ENCODE measurements at places on chromosomes 6 and 20.

DNA sequence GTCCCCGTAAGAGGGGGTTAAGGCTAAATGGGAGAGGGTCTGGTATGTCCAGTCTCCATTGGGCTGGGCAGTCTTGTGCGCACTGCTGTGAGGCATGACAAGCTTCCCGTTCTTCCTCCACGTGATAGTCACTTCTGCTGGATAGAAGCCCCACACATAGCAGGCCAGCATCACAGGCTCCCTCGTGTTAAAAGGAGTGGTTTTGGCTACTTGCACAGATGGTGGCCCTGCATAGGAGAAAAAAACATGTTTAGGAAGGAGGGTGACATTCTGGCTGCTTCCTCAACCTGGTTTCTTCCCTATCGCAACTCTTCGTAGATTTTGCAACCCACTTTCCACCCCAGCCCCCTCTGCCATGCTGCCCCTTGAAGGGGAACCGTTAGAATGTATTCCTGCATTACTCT is 3.6 kb downstream of the HLA-DMB start:
- no peak for DNase-seq

- DNase-seq, result peak; percentile 65
Observed at GRCh38 chr6:5786969-5787720, 219.6 kb downstream of the NRN1 start.

DNA sequence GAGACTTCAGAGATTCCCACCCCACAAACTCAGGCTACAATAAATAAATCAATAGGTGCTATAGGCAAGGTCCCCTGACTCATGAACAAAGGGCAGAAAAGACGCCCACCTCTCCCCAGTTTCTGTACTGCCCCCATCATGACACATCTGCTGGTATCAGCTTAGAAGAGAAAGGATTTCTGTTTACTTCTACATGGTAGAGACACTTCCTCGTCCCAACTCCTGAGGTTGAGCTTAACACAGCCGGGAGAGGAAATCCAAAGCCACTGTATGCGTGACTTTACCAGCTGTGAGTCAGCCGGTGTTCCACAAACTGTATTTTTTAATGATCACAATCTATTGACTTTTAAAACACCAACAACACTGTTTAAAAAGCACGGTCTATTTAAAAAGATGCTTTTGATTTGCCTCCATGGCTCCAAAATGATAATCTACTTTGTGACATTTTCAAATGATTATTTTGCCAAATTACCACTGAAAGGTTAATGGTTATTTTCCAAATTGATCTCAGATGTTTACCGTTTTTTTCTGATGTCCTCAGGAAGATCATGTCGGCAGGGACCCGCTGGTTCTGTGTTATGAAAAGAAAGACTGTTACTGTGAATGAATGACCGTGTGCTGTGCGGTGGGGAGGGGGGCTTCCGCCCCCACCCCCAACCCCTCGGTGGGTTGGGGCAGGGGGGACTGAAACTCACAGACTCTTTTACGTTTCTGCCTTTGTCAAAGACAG is 72.5 kb downstream of the ATP9A start:
- DNase-seq, result no peak

DNA sequence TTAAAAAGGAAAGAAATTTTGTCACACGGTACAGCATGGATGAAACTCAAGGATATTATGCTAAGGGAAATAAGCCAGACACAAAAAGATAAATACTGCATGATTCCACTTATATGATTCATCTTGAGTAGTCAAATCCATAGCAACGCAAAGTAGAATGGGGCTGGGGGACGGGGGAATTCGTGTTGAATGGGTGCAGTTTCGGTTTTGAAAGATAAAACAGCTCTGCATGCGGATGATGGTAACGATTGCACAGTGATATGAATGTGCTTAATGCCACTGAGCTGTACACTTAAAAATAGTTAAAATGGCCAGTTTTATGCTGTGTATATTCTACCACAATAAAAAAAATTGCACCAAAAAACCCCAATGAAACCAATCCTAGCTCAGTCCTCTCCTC is 52.9 kb upstream of the SIRPA start:
- DNase-seq, result no peak

DNA sequence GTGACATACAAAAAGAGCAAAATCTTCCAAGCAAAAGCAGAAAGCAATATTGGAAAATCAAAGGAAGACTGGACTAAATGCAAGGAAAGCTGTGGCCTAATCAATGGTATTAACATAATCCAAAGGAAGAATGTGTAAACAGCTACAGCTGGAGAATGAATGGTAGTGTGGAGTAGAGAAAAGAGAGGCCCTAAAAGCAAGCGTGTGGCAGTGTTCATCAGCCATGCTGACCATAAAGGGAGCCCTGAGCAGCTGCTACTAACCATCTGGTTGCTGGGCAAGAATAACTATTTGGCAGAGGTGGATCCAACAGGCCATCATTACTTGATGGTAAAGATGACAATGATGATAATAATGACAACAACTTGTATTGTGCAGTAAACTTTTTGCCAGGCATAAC is 148.5 kb upstream of the BEND6 start:
- DNase-seq, result no peak

DNA sequence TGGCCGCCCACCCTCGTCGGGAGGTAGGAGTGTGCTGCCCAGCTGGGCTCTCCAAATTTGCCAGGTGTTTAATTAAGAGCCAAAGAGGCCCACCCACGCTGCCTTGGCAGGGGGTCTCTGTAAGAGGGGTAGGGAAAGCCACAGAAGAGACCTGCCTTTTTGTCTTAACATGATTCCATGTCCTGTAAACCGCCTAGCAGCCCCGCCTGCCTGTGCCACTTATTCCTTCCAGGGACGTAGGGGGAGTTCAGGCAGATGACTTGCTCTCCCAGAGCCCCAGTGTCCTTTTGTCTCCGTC is 2.1 kb downstream of the FAM210B start:
- no peak for DNase-seq

DNA sequence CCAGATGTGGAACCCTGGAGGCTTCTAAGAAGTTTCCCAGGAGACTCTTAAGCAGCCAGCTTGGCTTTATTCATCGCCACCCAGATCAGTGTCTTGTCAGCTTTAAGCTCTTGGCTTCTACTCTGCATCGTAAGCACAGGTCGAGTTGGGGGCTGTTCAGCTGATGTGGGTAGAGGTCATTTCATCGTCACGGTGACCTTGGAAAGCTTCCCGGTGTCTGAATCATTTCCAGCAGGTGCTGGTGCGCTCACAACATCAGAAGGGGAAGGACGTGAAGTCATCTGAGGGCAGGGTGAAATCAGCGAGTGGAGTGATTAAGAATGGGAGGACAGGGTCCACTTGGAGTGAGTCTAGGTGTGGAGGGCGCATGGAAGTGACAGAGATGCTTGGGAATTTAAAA is 112.6 kb downstream of the SASH1 start:
- no peak for DNase-seq

DNA sequence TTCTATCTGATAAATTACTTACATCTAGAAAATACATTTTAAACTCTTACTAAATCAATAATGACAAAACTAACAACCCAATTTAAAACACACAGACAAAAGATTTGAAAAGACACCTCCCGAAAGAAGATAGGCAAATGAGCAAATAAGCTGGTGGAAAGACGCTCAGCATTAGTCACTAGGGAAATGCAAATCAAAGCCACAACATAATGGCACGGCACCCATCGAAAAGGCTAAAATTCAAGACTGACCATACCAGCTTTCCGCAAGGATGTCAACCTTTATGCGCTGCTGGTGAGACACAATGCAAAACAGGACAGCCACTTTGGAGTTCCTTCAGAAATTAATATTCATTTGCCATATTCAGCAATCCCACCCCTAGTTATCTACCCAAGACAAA is 25.9 kb downstream of the TAF4 start:
- DNase-seq, result peak; percentile 93

- DNase-seq, result no peak
Observed at GRCh38 chr20:29325304-29325640, 1932.2 kb upstream of the DEFB115 start.

GRCh38 chr6:31308845-31309175 is 36.9 kb upstream of the HLA-C start:
- DNase-seq, result no peak

GRCh38 chr20:25054096-25054820 is 3.7 kb downstream of the ACSS1 start:
- no peak for DNase-seq

DNA sequence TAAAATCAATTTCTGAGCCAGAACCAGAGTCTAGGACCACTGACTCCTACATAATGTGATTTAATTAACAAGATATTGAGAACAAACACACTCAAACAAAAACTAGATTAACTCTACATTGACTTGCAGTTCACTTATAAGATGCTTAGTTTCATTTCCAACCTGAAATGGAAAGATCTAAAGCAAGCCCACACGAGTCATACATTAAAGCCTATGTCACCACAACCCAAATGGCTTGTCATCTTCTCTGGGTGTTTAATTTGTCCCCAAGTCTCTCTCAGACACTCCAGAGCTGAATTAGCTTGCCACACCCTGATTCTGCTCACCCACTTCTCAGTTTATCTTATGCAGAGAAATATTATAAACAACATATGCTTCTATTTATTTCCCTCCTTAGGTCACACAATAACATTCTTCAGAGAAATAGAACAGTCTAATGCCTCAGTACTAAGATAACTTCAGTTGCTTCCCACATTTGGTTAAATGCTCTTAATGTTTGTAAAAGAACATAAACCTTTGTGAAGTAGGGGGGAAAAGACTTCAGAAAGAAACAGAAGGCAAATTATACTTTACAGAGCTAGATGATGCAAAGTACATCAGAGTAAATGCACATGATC is 8.8 kb upstream of the FBXO30 start:
- no peak for DNase-seq

- DNase-seq, result no peak
Observed at GRCh38 chr6:5180636-5181035, 80.1 kb downstream of the LYRM4 start.

GRCh38 chr20:46624946-46625345 is 26.3 kb downstream of the SLC13A3 start:
- DNase-seq, result no peak

DNA sequence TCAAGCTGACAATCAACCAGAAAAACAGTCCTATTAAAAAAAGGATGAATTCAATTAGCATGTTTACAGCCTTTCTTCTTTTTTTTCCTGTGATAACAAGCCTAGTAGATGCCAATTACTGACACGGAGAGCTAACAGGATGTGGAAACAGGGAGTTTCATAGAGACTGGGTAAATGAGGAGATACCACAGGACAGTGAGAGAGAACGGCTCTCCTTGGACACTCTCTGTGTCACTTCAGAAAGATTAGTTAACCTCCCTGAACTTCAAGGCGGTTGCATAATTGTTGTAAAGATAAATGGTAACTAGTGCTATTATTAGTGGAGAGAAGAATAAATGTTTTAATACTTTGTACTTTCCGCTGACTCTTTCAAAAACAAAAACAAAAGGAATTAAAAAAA is 14.8 kb downstream of the SLC17A5 start:
- DNase-seq, result no peak

DNA sequence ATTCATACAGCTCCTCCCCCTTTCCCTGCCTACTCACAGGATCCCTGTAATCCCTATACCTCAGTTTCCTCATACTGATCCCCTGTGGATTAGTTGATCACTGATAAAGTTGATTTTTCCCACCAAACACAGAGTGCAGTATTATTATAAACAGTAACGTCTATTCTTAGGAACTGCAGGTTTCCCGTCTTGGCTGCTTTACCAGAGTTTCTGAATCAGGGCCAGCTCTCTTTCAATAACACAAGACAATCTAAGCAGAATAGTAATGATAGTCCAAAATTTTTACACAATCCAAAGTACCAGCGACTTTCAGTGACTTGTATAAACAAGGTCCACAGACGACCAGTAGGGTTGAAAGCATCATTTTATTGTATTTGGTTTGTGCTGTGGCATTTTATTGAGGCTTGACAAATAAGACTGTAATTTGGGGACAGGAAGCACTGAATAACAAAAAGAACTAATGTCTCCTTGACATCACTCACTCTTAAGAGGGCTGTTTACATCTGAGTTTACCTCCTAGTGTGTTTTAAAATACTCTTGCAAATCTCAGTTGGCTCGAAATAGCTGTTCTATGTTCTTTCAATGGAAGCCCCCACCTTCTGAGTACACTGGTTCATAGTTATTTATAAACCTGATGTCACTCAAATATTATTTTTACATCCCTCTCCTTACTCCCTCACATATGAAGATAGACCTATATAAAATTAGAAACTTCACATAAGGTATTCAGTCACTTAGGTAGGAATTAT is 6.1 kb upstream of the JARID2 start:
- no peak for DNase-seq

DNA sequence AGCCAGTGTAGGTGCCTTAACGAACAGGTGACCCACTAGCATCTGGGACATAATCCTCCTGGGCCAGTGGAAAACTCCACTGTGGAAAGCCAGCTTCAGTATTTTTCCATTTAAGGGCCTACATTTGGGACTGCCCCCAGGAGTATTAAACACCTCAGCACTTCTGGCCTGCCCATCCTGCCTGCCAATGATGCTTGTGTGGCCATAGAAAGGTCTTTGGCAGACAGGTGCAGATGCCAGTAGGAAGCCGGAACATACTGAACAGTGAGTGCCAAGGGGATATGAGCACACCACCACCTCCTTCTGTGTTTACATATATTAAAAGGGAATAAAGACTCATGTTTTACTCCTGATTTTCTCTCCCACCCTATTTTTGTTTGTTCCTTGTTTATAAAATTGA is 19.9 kb downstream of the MCM8 start:
- DNase-seq, result no peak

DNA sequence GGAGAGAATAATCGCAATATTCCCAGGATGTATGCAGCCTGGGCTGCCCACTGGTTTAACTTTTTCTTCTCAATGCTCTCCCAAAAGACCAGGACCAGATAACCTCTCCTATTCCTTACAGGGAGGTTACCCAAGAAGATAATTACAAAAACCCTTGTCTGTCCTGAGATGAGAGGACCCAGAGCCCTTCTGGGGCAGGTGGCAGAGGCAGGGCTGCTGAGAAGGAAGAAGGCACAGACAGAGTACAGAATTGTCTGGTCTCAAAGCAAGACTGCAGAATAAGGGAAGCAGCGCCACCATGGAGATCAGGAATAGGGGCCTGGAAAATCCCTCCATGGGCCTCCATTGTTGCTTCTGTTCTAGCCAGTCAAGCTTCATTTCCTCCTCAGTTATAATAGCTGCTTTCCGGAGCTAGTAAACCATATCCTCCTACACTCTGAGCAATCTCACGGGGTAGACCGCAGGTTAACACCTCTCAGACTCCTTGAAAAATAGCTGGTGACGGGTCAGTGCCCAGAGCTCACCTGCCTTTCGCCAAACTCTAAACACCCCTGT is 463 bp upstream of the HLA-DMB start:
- peak; percentile 85 for DNase-seq

DNA sequence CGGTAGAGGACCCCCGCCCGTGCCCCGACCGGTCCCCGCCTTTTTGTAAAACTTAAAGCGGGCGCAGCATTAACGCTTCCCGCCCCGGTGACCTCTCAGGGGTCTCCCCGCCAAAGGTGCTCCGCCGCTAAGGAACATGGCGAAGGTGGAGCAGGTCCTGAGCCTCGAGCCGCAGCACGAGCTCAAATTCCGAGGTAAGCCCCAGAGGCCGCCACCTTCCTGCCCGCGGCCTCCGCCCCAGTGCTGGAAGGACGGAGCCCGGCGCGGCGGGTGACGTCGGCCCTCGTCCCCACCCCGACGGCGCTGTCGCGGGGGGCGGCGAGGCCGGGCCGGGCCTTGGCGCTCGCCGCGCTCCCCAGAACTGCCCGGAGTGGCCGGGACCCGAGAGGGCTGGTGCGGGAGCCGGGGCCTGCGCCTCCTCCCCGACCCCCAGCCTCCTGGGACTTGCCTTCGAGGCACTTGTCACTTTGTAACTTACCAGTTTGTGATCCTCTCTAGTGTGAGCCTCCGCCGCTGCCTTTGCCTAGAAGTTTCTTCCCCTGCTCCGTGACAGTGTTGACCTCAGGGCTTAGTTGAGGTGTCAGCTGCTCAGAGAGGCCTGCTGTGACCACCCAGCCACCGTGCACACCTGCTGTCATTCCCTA is 417 bp downstream of the VAPB start:
- DNase-seq, result peak; percentile 79

Measured in Karpas-422 (cell line).